Neural progenitor cell (in vitro differentiated cells): ENCODE measurements at places on chromosomes 2 and 18. TPM values are rescaled to one million over a fixed set of nuclear protein-coding genes. Genes with fewer than 3 reads are reported as not detected.

DNA sequence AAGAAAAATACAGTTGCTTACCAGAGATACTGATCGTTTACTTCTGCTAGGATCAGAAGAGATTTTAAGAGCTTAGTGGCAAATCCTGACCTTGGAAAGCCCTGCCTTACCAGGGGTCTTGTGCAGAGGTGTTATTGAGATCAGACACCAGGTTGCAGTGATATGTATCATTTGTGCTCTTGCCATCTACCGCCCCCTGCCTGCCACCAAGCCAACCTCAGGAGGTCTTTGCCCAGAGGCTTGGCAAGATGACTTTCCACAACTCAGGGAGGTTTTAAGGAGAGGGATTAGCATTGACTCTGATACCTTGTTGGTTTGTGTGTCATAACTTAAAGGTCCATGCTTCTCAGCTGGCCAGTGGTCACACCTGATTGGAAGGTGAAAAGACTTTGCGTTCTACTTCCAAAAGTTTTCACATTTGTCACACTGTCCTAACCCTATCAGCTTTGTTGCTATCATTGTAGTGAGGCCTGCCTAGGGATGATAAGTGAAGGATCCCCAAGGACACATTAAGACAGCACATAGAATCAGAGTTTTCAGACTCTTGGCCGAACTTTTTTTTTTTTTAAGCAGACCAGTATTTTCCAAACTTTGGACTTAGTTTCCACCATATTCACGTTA, 46.2 kb upstream of the MGAT5 start:
- DNase-seq, result peak; percentile 57

DNA sequence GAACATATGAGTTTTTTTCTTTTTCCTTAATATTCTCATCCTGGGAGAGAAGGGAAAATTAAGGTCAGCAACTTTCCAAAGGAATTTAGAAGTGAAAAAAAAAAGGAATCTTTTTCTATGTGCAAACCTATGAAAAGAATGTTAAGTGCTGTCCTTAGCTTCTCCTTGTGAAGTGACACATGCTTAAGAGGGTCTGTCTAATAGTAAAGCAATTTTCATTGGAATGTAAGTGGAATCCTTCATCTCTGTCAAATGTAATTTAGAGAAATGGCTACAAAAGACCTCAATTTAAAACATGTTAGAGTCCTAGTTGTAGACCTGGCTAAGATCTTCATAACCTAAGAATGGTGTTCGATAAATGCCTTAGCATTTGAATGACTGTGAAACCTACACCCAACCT, 117.4 kb upstream of the EPB41L3 start:
- DNase-seq, result no peak

GRCh38 chr2:19623488-19623887, 265.1 kb upstream of the OSR1 start:
- DNase-seq, result no peak

- DNase-seq, result no peak
Measured at GRCh38 chr2:163687217-163687616, 48.6 kb downstream of the FIGN start.

- DNase-seq, result no peak
Measured at GRCh38 chr2:120466704-120467054, 120.7 kb downstream of the INHBB start.

- DNase-seq, result no peak
Measured at GRCh38 chr18:24197412-24197811, 58.5 kb downstream of the CABYR start.

- peak; percentile 85 for DNase-seq
Measured at GRCh38 chr2:61793389-61793836, 60.4 kb downstream of the FAM161A start.

COL4A4 gene
- total RNA-seq, result 0.60 and 0.62 TPM in 2 replicates

DNA sequence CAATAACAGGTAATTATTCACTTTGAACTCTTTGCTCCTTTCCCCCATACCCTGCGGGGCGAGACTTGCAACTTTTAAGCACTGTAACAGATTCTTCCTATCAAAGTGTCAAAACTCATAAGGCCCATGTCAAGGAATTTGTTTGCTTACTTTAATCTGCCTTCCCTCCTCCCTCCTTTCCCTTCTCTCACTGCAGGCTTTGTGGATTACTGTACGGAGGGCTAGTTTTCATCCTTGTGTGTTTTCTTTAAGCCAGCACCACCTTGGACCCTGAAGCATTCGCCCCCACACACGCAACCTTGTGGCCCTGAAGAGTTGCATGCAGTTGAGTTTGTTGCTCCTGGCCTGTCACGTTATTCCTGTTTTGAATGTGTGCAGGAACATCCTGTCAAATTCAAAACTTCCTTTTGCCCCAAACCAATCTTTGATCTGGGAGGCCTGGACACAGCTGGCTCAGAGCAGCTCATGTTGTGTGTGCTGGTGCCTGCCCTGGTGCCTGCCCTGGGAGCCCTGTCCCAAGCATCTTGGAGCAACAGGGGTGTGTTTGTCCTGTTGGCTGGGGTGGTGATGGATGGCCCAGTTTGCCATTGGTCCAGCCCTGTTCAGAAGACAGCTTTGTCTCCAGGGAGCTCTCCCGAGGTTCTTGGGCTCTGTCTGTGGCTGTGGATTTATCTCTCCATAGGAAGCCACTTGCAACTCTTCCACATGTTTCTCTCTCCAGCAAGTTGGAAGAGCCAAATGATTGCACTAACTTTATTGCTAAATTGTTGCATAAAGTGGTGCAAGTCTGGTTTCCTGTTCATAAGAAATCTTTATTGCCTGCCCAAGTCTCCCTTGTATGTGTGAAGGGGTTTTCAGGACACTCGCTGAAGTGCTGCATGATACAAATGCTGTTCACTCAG, 199.6 kb downstream of the VAPA start:
- no peak for DNase-seq

FSHR gene
- total RNA-seq, result not detected in 2 replicates

DNA sequence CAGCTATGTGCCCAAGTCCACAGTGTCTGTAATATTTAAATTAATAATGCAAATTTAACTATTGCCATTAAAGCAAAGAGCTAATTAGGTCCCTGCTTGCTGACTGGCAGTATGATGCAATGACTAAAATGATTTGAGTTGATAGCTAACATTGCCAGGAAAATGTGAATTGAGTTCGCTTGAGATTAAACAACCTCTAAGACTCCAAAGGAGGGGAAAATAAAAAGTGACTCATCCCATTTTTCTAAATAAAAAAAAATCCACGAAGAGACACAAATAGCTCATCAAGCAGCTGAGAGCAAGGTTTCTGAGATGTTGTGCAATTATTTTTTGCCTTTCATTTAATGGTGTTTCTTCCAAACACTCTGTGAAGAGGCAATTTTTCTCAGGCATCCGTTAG, 413.0 kb downstream of the MTX2 start:
- no peak for DNase-seq

GRCh38 chr2:108701806-108702205, 17.5 kb upstream of the RANBP2 start:
- no peak for DNase-seq

GRCh38 chr18:44679914-44680272, 795 bp upstream of the SETBP1 start:
- DNase-seq, result peak; percentile 81

CXCR4 gene
- 31.0 and 32.6 TPM in 2 replicates for total RNA-seq

DNA sequence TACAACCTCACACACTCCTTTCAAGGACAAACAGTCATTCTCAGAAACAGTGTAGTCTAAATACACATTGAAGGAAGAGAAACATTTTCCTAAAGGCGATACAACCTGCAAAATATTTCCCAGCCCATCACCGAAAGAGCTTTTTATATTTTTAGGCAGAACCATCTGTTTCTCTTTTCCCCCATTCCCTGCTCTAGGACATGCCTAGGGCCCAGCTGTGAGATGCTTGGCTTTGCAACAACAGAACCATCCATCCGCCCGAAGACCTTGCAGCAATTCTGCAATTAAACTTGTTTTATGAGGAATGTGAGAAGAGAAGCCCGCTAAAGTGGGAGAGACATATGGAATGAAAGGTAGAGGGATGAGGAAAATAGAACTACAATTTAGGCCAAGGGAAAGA, 105.6 kb upstream of the RFX8 start:
- DNase-seq, result no peak

DNA sequence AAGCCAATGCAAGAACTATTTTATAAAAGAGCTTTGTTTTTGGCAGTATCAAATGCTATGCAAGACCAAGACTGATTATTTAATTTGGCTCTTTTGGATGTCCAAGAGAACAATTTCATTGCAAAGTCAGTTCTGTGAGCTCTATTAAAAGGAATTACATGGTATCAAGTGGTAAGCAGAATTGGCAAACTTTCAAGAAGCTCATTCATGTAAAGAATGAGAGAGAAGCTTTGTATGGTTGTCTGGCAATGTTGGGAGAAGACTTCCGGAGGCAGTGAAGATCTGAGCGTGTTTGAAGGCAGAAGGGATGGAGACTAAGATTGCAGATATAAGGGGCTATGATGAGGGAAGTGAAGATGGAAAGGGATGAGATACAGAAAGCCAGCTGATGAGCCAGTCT, 49.6 kb downstream of the CPS1 start:
- no peak for DNase-seq
